Occipital lobe (tissue), 3 donors: ENCODE measurements at places on chromosomes 3 and 15. TPM values are rescaled to one million over a fixed set of nuclear protein-coding genes. Genes with fewer than 3 reads are reported as not detected.

GRCh38 chr3:175337631-175338030, 478.5 kb downstream of the NAALADL2 start:
- no peak for DNase-seq

DNA sequence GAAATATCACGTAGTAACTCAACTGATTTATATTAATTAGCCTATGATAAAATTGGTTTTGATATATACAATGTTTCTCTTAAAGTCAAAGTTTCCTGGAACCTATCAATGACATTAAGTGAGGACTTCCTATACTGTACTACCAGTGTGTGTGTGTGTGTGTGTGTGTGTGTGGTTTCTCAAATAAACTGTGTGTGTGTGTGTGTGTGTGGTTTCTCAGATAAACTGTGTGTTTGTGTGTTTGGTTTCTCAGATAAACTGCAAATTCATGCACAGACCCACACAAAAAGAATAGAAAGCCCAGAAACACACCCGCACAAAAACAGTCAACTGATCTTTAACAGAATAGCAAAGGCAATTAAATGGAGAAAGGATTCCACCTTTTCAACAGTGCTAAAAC, 14.5 kb upstream of the WDR5B start:
- DNase-seq = no peak

The DNAH1 gene
- 1.6 TPM for total RNA-seq

GRCh38 chr3:153069598-153070510, 92.2 kb upstream of the RAP2B start:
- DNase-seq = no peak

- no peak for DNase-seq
These were observed 490.9 kb downstream of the FOXP1 start for GRCh38 chr3:71092665-71093064.
